ENCODE measurements at places on chromosomes 12 and 14.

- DNase-seq: no peak
Observed at GRCh38 chr14:92759300-92759678, 10.9 kb upstream of the LGMN start.

DNA sequence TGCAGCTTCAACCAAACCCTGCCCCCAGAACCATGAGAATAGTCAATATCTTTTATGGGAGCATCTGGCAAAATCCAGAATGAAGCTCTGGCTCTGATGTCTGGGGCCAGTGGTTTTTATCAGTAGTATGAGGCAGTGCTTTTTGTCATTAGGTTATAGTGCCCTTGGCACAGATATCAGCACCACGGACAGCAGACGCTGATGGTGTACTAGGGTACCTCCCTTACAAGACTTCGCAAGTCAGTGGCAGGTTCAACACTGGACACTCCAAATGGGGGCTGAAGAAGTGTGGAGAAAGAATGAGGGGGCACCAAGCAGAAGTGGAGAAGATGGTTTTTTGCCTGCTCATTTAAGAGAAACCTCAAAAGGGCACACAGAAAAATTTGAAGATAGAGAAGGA lies 68.2 kb upstream of the E2F7 start:
- DNase-seq: no peak

DNA sequence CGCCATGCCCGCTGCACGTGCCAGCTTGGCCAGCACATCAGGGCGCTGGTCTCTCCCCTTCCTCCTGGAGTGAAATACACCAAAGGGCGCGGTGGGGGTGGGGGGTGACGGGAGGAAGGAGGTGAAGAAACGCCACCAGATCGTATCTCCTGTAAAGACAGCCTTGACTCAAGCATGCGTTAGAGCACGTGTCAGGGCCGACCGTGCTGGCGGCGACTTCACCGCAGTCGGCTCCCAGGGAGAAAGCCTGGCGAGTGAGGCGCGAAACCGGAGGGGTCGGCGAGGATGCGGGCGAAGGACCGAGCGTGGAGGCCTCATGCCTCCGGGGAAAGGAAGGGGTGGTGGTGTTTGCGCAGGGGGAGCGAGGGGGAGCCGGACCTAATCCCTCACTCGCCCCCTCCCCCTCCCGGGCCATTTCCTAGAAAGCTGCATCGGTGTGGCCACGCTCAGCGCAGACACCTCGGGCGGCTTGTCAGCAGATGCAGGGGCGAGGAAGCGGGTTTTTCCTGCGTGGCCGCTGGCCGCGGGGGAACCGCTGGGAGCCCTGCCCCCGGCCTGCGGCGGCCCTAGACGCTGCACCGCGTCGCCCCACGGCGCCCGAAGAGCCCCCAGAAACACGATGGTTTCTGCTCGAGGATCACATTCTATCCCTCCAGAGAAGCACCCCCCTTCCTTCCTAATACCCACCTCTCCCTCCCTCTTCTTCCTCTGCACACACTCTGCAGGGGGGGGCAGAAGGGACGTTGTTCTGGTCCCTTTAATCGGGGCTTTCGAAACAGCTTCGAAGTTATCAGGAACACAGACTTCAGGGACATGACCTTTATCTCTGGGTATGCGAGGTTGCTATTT lies 914 bp upstream of the CCND2 start:
- DNase-seq: peak; percentile 58

DNA sequence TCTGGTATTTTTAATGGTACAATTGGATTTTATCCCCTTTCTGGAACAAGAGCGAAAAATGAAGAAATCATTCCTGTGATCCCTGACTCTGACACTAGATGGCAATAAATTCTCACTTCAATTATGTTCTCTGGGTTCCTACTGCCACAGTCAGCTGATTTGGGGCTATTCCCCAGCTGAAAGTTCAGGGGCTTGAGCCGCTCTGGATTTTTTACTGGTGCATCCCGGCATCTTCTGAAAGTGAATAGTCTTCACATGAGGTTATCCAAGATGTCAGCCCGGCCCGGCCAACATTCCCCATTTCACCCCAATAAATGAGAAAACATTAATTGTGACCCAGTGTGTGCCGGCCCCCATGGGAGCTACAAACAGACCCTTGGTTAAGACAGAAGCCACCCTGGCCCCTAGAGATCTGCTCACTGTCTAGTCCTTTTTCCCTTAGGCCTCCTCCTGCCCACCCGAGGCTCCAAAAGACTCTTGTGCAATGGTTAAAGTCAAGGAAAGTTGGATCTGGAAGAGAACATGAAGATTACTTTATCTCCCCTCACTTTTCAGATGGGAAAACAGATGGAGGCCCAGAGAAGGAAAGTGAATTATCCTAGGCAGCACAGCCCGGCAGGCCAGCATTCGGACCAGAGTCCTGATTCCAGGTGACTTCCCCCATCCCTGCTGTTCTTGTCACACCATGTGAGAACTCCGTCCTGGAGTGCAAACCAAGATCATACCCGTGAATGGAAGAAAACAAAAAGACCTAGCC lies 20.8 kb downstream of the CKAP4 start:
- no peak for DNase-seq

- DNase-seq: no peak
Observed at GRCh38 chr14:62015243-62015642, 253.0 kb downstream of the SNAPC1 start.

DNA sequence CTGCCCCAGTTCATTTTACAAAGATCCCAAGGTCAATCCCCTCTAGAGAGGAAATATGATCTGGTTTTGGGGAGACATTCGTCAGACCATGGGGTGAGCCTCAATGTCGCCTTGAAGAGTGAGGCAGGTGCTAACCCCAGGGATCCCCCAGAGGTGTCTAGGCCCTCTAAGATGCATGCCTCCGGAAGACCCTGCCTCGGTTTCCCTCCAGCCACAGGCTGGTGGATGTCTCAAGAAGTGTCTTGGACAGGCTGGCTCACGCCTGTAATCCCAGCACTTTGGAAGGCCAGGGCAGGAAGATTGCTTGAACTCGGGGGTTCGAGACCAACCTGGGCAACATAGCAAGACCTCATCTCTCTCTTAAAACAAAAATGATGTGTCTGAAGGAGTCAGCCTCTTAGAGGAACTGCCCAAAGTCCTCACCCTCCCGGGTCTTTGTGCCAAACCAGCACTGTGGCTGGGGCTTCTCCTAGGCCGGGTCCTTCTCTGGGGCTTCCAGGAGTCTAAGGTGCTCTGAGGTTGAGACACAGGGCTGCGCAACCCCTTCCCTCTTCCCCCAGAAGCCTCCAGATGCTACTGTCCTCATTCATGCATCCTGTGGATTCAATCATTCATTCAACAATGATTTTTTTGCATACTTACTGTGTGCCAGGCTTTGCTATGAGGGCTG lies 24.7 kb upstream of the BEGAIN start:
- no peak for DNase-seq

- no peak for DNase-seq
Observed at GRCh38 chr14:85731186-85731585, 201.2 kb downstream of the FLRT2 start.
